Inflammatory macrophage treated with lipopolysaccharide for 1 hour (primary cell): ENCODE measurements at places on chromosomes 2 and 18.
A peak's percentile ranks its signal among the peaks of the same experiment; 100 is the strongest.

DNA sequence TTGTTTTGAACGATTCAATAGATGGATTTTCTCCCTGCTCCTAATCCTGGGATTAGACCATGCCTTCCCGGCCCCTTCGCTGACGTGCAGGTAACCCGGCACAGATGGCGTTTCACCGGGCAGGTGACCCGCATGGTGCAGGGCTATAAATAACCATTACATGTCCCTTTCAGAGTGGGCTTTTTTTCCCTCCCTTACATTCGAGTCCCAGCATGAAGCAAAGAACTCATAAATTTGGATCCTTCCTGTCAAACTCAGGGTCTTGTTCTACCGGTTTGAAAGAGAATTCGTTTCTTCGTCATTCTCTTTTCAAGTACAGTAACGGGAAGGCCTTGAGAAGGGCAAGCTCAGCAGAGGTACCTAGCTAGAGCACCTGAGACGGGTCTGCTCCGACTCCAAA, 46.1 kb downstream of the EDAR start:
- no peak for DNase-seq

DNA sequence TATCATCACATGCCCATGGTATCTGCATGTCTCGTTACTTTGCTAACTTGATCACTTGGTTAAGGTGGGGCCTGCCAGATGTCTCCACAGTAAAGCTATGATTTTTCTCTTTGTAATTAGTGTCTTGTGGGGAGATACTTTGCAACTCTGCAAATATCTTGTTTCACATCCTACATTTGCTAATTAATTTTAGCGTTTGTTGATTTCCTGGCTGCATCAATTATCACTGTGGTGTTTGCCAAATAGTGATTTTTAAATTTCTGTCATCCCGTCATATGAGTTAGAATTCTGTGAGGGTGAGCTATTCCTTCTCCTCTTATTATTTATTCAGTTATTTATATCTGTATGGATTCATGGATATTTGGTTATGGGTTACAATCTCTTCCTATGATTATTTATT, 161.4 kb downstream of the FMNL2 start:
- DNase-seq = no peak

- no peak for DNase-seq
Measured at GRCh38 chr18:1133541-1133940, 228.9 kb downstream of the ADCYAP1 start.

- no peak for DNase-seq
Measured at GRCh38 chr2:36411962-36412444, 56.4 kb downstream of the CRIM1 start.

GRCh38 chr2:22788749-22789327, 596.1 kb upstream of the KLHL29 start:
- no peak for DNase-seq

GRCh38 chr18:31990823-31991222, 27.8 kb upstream of the RNF125 start:
- no peak for DNase-seq

GRCh38 chr2:165456027-165456426, 13.5 kb upstream of the CSRNP3 start:
- DNase-seq = no peak

DNA sequence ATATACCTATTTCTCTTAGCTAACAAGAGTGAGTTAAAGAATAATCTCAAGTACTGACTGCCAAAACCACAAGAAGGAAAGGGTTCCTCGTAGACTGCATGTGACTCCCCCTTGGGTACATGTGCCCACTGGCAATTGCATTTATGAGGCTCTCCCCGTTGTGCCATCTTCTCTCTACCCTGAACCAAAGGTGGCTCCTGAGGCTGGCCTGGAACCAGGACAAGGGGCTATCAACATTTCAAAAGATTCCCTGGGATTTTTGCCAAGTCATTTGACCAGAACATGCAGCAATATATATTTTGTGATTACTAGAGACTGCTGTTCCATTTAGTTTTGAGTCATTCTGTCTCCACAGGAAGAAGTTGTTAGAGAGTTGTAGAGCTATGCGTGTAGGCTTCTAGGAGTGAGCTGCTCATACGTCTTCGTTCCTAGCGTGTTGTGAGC, 45.8 kb downstream of the LAMA3 start:
- DNase-seq = peak; percentile 3

DNA sequence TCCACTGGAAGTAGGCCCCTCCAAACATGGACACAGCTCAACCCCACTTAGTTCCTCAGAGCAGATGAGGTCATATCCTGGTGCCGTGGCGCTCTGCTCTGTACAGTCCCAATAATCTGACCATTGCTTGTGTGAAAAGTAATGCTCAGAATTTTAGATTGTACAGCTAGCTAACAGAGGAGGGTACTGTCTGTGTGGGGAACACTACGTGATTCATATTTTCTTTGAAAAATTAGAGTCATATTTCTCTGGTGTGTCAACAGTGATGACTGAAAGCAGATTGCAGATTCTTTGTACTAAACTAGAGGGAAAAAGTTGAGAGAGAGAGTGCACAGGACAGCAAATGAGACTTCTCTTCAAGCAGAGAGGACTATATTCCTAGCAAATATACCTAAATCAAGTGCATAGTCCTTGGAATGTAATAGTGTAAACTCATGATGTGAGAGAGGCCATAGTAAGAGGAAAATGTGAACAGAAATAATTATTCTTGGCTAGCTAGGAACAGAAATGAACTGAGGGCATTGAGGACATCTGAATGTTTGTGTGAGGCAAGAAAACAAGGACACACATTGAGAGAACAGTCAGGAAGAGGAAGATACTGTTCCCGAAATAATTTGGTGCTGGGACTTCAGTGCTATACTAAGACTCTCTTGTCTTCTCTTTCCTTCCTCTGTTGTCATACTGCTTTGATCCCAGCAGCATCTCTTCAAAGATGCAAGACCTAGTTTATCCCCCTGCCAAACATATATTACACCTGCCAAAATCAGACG, 157.0 kb upstream of the RND3 start:
- no peak for DNase-seq

DNA sequence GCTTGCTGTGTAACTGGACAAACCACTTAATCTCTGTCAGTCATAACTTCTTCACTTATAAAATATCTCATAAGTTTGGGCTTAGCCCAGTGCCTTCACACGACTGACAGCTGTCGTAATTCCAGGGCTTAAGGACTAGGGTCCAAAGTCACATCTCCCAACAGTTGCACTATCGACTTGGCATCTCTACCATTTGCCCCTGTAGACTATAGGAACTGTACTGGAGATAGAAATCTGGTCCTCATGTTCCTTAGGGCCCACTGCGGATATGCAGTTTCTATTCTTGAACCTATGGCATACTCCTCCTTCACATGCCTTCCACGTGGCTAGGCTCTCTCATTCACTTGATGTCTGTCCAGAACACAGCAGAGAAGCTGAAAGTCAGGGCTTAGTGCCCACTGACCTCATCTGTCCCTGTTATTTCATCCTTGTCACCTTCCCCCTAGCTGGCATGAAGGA, 2.7 kb downstream of the ABHD1 start:
- no peak for DNase-seq

- DNase-seq = no peak
Measured at GRCh38 chr18:3791238-3791637, 341.3 kb downstream of the TGIF1 start.

- DNase-seq = no peak
Measured at GRCh38 chr2:223060201-223060825, 8.3 kb downstream of the KCNE4 start.

DNA sequence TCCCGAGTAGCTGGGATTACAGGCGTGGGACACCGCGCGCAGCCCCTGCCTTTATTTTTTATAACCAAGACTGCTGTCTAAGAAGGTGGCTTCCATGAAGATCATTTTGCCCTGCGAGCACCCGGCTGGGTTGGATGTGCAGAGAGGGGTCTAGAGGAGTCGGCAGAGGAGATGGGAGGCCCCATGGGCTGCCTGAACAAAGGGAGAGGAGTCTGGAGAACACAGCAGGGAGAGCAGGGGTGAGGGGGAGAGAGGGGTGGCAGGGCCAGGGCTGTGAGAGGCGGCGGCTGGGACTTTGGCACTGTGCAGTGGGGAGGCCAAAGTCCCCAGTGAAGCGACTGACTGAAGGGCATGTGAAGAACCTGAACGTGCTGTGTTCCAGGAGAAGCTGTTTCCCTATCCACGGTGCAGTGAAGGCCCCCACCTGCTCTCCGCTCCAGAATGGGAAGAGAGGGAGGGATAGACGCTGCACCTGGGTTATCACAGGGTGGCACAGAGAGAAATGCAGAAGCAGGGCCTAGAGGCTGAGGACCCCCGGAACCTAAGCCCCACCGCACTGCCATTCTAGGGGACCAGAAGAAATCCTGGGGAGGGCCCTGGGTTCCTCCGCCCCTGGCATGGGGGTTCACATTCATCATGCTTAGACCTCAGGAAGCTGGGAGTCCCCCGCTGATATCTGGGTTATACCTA, 24.8 kb upstream of the FOSL2 start:
- DNase-seq = no peak

DNA sequence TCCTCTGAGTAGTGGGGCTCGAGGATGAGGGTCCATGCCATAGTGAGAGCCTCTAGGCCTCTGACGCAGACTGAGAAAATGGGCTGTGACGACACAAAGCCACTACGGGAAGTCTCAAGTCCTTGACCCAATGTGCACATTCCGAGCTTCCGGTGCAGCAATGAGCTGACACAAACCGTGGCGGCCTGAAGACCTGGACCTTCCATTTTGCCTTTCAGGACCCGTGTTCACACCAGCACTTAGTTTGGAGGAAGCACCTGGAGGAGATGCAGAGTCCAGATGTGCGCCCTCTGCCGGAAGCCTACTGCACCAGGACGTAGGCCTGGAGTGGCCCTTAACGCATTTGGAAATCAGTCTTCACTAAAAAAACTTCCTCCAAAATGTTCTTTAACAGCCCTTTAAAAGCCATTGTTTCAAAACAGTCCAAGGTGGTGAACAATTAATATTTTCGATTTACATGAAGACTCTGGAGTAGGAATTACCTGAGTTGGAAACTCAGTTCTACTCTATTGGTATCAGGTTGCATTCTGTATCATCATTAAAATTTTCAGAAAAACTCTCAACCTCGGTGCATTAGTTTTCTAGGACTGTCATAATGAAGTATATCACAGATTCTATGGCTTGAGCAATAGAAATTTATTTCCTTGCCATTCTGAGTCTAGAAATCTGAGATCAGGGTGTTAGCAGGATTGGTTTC, 33.9 kb downstream of the BMP10 start:
- DNase-seq = peak; percentile 56

GRCh38 chr2:101026253-101026701, 24.2 kb downstream of the RPL31 start:
- no peak for DNase-seq

DNA sequence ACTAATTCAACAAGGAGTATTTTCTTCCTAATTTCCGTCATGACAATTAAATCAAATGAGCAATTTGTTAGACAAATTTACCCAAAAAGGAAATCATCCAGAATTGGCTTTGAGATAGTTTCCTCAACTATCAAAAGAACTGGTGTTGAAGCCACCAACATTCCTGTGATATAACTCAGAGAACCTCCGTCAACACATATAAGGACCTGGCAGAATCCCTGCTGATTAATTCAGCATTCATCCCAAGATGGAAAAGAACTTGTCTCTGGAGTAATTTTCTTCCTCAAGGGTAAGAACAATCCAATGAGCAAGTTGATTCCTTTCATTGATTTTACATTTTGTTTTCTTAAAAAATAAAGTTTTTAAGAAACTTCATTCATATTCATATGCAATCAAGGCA, 62.0 kb downstream of the MBD2 start:
- no peak for DNase-seq
